ENCODE measurements at places on chromosomes 7 and 10.

DNA sequence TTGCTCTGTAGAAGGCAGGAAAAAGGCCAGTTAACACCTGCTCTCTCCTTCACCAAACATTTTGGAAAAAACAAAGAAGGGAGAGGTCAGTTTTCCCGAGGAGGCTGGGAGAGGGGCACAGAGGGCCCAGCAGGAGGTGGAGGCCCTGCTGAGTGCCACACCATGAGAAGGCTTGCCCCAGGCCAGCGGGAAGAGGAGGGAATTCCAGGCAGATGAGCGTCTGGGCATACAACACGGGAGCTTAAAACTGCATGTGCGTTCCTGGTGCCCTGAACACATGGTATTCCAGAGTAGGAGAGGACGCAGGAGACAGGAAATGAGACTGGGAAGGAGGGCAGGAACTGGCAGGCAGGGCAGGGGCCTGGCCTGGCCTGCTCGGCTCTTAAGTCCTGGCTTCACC, 182.4 kb downstream of the CCDC3 start:
- no peak for DNase-seq

DNA sequence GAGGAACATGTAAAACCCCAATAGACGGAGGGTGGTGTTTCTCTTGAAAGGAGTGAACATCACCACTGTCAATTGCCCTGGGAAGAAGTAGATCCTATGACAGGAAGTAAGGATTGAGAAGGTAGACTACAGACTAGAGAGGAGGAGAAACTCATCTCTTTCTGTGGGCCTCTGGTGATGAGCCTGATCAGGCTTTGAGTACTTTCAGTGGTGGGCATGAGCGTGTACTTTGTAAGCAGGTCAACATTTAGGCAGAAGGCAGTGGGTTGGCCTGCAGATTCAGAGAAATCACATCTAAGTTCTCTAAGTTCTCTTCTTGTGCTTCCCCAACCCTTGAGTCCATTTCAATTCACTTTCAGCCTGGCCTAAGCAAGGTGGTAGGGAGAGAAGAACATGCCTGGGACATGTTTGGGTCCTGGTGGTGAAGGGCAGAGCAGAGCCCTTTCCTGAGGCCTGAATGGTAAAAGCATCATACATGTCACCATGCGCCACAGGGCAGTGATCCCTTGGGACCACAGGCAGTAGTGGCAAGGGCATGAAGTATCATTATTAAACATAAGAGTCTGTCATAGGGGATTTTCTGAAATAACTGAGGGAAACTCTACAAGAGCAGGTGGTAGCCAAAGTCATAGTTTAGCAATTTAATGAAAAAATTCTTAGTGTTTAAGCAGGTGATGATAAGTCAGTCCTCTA, 56.4 kb upstream of the ANKRD1 start:
- DNase-seq, result no peak

DNA sequence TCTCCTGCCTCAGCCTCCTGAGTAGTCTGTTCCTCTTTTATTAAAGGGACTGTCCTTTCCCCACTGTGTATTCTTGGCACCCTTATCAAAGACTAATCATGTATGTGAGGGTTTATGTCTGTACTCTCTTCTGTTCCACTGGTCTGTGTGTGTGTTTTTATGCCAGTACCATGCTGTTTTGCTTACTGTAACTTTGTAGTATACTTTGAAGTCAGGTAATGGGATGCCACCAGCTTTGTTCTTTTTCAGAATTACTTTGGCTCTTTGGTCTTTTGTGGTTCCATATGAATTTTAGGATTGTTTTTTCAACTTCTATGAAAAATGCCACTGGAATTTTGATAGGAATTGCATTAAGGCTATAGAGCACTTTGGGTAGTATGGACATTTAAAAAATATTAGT, 14.1 kb upstream of the AMZ1 start:
- no peak for DNase-seq

GRCh38 chr7:70586822-70587221, 545.1 kb upstream of the GALNT17 start:
- DNase-seq, result no peak

- DNase-seq, result no peak
Measured at GRCh38 chr7:20864221-20864620, 77.5 kb upstream of the SP8 start.

- no peak for DNase-seq
Measured at GRCh38 chr7:40175725-40176510, 41.1 kb downstream of the SUGCT start.

DNA sequence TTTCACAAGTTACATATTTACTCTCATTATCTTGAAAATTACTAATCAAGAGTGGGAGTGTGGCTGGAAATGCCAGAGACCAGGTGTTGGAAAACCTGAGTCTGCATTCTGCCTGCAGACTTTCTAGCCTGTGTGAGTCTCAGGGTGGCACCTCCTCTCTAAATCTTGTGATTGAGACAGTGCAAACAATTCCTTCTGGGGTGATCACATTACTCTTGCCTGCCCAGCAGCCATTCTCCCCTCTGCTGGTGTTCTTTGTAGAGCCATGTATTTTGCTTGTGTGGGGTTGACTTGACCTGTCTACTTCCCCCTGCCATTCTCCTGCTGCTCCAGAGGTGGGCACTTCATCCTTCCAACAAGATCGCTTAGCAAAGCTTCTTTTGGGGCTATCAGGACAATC, 101.1 kb downstream of the RAPGEF5 start:
- DNase-seq, result no peak

GRCh38 chr7:16202303-16202702, 219.0 kb downstream of the CRPPA start:
- DNase-seq, result no peak

GRCh38 chr7:115749924-115750323, 280.6 kb downstream of the TFEC start:
- no peak for DNase-seq

DNA sequence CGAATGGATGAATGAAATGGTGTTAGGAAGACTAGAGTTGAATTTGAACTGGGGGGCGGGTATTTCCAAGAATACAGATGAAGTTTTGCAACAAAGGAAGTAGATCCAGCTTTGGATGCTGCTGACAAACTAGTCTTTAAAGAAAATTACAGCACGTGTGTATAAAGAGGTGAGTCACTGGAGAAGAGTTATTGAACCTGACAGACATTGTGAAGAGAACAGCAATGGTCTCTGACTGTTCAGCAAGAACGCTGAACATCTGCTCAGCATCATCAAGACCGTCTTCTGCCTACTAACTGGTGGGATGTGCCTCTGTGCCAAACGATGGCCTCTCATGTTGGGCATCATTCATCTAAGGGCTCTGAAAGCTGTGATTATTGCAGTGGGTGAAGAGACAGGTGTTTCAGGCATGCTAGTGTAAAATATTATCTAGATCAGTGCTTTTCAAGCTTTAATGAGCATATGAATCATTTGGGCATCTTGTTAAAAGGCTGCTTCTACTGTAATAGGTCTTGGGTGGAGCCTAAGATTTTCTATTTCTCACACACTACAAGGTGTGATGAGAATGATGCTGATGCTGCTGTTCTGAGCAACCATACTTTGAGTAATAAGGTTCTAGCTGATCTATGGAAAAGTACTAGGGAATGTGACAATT, 291.3 kb downstream of the PTEN start:
- DNase-seq, result no peak

DNA sequence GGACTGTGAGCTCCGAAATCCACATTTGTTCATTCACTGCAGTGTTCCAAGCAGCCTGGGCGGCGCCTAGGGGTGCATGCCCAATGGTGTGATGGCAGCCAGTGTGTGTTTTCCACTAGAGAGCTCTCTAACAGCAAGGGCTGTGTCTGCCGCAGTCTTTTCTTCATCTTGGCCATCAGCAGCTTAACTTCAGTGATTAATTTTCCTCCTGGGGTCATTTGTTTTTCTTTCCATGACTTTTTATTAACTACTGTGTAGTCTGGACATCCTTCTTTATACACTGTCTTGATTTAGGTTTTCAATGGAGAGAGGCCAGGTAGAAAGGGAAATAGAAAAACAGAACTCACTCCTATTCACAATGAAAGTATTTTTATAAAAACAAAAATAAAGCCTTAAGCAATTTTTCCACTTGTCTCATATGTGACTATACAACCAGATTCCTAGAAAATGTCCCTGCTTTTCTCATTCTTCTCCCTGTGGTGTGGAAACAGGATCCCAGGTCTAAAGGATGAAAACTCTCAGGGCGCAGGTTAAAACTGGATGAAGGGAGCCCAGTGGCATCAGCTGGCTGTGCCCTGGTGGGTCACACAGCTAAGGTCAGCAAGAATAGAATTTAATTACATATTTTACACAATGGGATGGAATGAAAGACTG, 176.8 kb downstream of the PKD1L1 start:
- peak; percentile 81 for DNase-seq

- DNase-seq, result peak; percentile 48
Measured at GRCh38 chr10:92124616-92125143, 166.2 kb downstream of the CPEB3 start.

- peak; percentile 73 for DNase-seq
Measured at GRCh38 chr10:48658243-48658974, 26.3 kb upstream of the WDFY4 start.

DNA sequence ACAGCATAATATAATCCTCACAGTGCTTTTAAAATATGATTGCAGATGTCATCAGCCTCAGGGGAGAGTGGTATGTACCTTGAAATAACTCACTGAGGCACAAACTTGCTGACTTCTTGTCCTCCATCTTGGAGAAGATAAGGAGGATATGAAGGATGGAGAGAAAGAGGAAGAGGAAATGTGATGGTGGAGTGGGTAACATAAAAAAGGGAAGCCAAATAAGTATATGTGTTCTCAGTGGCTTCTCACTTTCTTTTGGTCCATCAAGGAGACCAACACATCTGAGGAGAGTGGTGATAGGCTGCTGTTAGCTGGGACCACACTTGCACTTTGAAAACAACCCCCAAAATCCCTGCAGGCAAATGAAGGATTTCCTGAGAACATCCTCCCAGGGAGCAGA, 21.6 kb upstream of the ZNF37A start:
- DNase-seq, result no peak

Data from left hindlimb (tissue), 1 donor.